Neural progenitor cell (in vitro differentiated cells): ENCODE measurements at places on chromosomes 7 and 10. TPM values are rescaled to one million over a fixed set of nuclear protein-coding genes. Genes with fewer than 3 reads are reported as not detected.

DNA sequence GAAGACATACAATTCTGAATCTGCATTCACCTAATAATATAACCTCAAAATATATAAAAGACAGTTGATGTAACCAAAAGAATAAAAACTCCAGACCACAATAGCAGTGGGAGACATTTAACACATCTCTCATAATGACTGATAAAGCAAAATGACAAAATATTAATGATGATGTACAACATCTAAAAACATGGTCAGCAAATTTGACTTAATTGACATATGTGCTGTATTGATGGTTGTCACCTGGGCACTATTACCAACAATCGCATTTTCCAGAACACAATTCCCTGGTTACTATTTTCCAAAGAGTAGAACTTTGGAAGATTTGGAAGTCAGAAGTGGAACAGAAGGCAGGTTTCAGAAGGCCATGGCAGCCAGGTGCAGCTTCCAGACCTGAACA lies 899.5 kb upstream of the CELF2 start:
- H3K27me3 ChIP-seq: no peaks in the 10 kb centered on the region
- H3K4me3 ChIP-seq: no peak overlapping the region
- no peak overlapping the region for H3K27ac ChIP-seq
- no peaks in the 10 kb centered on the region for H3K36me3 ChIP-seq
- no peaks in the 10 kb centered on the region for H3K4me1 ChIP-seq

GRCh38 chr10:5450605-5451384 lies 38.4 kb downstream of the NET1 start:
- no peaks in the 10 kb centered on the region for H3K27me3 ChIP-seq
- no peak overlapping the region for H3K27ac ChIP-seq
- H3K4me3 ChIP-seq: no peak overlapping the region
- no peak for DNase-seq

The SFRP5 gene
- not detected in 2 replicates for total RNA-seq

DNA sequence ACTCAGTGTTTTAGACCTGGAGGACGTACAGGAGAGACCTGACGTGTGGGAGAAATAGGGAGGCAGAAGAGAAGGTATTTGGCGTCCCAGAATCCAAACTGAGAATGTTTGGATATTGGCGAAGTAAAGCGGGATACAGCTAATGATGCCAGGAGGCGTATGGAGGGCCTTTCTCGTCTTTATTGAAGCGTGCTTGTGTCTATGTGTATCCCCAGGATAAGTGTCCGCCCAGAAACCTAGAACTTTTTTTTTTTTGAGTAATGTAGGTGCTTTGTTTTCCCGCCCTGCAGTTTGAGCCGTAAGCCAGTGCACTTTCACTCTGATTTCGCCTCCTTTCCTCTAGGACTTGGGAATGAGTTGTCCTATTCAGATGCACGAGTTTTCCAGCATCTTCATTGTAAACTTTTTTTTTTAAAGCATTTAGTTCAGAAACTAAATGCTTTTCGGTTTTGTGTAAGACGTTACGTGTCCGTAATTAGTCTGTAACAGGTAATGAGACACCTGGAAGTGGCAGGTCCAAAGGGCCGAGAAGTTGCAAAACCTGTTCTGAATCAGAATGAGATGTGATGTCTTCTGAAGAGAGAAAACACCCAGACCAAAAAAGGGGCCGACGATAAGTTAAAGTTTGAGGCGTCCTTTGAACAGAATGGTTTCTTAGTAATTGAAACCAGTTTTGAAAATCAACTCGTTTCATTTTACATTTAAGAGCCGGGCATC lies 746 bp downstream of the ARL5B start:
- no peaks in the 10 kb centered on the region for H3K27me3 ChIP-seq
- peak overlapping the region; percentile 93 for H3K4me3 ChIP-seq
- no peaks in the 10 kb centered on the region for H3K36me3 ChIP-seq
- H3K27ac ChIP-seq: peak overlapping the region; percentile 90
- peaks cover 20% of the 10 kb centered on the region for H3K4me1 ChIP-seq

GRCh38 chr7:41323806-41324205 lies 379.1 kb downstream of the INHBA start:
- no peaks in the 10 kb centered on the region for H3K27me3 ChIP-seq
- no peaks in the 10 kb centered on the region for H3K4me1 ChIP-seq
- H3K27ac ChIP-seq: no peak overlapping the region
- H3K4me3 ChIP-seq: no peak overlapping the region
- no peak for DNase-seq
- H3K36me3 ChIP-seq: no peaks in the 10 kb centered on the region

The NANOS1 gene
- total RNA-seq: 10.2 and 12.4 TPM in 2 replicates

DNA sequence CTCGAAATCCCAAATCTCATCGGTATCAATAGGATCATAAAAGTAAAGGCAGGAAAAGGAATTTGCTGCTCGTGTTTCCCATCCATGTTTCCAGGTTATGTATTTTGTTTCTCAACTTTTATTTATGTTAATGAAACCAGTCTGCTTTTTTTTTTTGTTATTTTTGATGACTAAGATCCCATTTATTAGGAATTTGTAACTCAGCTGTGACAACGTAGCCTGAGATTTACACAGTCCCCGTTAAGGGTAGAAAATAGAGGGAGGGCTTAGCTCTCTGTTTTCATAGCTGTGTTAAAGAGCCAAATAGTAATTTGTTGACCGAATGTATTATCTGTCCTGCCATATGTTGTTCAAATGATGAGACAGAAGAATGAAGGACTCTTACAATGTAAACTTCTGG lies 164.0 kb downstream of the MGMT start:
- no peaks in the 10 kb centered on the region for H3K36me3 ChIP-seq
- no peak overlapping the region for H3K4me3 ChIP-seq
- no peak for DNase-seq
- H3K27me3 ChIP-seq: no peaks in the 10 kb centered on the region

DNA sequence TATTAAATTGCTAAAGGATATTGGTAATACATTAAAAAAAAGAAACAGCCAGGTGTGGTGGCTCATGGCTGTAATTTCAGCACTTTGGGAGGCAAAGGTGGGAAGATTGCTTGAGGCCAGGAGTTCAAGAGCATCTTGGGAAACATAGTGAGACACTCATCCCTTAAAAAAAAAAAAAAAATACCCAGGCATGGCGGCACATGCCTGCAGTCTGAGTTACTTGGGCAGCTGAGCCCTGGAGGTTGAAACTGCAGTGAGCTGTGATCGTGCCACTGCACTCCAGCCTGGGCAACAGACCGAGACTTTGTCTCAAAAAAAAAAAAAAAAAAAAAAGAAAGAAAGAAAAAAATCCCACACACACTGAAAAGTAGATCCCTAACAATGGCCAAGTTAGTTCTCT lies 59.7 kb downstream of the MACC1 start:
- DNase-seq: no peak
- no peaks in the 10 kb centered on the region for H3K27me3 ChIP-seq
- H3K4me1 ChIP-seq: no peaks in the 10 kb centered on the region

DNA sequence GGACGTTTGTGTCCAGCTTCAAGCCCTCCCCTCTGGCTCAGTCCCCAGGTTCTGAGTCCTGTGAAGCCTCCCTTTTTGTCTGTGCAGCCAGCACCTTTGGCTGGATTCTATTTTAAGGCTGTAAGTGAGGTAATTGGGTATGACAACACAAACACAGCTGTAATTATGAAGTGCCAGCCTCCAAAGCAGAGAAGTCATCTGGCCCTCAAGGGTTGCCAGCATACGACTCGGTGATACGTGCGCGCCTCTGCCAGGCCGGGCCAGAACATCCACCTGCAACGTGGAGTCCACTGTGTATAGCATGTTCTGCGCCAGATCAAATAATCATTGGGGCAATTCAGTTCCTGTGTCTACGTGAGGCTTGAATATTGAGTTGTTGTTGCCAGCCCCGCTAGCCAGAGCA lies 6.7 kb upstream of the FAM180A start:
- no peaks in the 10 kb centered on the region for H3K27me3 ChIP-seq
- no peak overlapping the region for H3K27ac ChIP-seq
- no peak for DNase-seq
- no peak overlapping the region for H3K4me3 ChIP-seq

DNA sequence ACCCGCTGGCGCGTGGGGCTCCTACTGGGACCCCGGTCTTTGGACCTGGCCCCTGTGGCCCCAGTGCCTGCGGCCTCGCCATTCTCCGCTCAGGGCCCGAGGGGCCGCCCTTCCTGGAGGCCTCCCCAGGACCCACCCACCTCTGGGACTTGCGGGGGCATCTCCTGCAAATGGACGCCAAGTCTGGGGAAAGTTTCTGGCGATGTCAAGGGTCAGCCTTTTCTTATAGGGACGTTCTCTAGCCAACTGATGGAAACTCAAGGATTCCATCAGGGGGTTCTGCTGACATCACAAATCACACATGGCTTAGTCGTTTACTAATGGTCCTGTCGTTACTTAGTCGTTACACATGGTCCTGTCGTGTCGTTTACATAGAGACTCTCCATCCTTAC lies 57.7 kb upstream of the RHOBTB1 start:
- H3K27ac ChIP-seq: no peak overlapping the region
- peaks cover 3% of the 10 kb centered on the region for H3K4me1 ChIP-seq
- H3K27me3 ChIP-seq: peaks cover 44% of the 10 kb centered on the region

The MEPCE gene
- total RNA-seq: 16.4 and 42.6 TPM in 2 replicates

The LFNG gene
- total RNA-seq: 58.0 and 177 TPM in 2 replicates

GRCh38 chr10:124689911-124690498 lies 54.2 kb downstream of the FAM53B start:
- H3K36me3 ChIP-seq: no peaks in the 10 kb centered on the region
- H3K27ac ChIP-seq: no peak overlapping the region
- no peak overlapping the region for H3K4me3 ChIP-seq
- peaks cover 21% of the 10 kb centered on the region for H3K4me1 ChIP-seq
- H3K27me3 ChIP-seq: no peaks in the 10 kb centered on the region

The HTR5A gene
- total RNA-seq: not detected in 2 replicates

DNA sequence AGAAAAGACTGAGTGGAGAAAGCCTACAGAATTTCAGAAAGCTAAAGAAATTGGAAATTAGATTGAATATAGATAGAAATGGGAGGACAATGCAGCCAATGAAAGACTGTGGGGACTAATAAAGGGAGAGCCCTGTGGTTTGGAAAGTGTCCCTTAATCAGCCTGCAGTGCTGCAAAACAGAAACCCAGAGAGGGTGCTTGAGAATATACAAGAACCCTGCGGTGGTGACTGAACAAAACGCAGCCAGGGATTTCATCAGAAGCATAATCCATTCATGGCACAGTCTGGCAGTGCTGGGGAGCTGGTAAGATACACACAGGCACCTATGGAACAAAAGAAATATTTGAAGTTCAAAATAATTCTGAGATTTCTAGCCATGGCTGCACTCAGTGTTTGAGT lies 19.1 kb downstream of the CEP41 start:
- peaks cover 41% of the 10 kb centered on the region for H3K4me1 ChIP-seq
- H3K27me3 ChIP-seq: no peaks in the 10 kb centered on the region
- H3K4me3 ChIP-seq: no peak overlapping the region
- H3K27ac ChIP-seq: peak overlapping the region; percentile 32
- no peaks in the 10 kb centered on the region for H3K36me3 ChIP-seq

- H3K4me1 ChIP-seq: peaks cover 21% of the 10 kb centered on the region
- no peak for DNase-seq
- no peaks in the 10 kb centered on the region for H3K36me3 ChIP-seq
Measured at GRCh38 chr10:103843854-103844570, 11.4 kb downstream of the SH3PXD2A start.

GRCh38 chr10:31700181-31700611 lies 228.4 kb downstream of the ARHGAP12 start:
- H3K27ac ChIP-seq: no peak overlapping the region
- peaks cover 22% of the 10 kb centered on the region for H3K4me1 ChIP-seq
- H3K36me3 ChIP-seq: no peaks in the 10 kb centered on the region

- H3K27me3 ChIP-seq: no peaks in the 10 kb centered on the region
- no peak overlapping the region for H3K4me3 ChIP-seq
- H3K27ac ChIP-seq: no peak overlapping the region
Measured at GRCh38 chr7:45180084-45180986, 22.7 kb downstream of the RAMP3 start.

DNA sequence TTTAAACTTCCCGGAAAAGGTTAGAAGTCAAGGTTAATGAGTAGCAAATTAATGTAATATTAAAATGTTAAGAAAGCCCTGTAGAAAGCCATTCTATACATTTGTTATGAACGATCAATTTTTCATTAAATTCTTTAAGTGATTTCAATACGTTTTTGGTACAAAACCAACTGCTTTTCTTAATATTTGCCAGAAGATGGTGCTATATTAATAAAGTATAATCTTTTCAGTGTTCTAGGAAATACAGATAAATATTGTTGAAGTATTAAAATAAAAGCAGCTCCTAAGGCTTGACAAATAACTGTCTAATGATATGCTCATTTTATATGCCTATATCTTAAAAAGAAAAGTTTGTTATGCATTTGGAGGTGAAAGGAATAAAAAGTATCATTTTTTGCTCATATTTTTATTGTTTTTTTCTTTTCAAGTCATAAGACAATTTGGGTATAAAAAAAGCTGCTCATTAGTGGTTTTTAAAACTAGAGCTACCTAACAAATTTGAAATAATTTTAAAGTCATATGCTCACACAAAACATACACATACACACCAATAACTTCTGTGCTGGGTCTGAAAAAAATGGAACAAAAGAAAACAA lies 130.3 kb upstream of the POT1 start:
- H3K4me3 ChIP-seq: no peak overlapping the region
- H3K4me1 ChIP-seq: no peaks in the 10 kb centered on the region
- no peak overlapping the region for H3K27ac ChIP-seq
- no peak for DNase-seq
- no peaks in the 10 kb centered on the region for H3K36me3 ChIP-seq
